ENCODE measurements at places on chromosomes 16 and 17. TPM values are rescaled to one million over a fixed set of nuclear protein-coding genes. Genes with fewer than 3 reads are reported as not detected.

DNA sequence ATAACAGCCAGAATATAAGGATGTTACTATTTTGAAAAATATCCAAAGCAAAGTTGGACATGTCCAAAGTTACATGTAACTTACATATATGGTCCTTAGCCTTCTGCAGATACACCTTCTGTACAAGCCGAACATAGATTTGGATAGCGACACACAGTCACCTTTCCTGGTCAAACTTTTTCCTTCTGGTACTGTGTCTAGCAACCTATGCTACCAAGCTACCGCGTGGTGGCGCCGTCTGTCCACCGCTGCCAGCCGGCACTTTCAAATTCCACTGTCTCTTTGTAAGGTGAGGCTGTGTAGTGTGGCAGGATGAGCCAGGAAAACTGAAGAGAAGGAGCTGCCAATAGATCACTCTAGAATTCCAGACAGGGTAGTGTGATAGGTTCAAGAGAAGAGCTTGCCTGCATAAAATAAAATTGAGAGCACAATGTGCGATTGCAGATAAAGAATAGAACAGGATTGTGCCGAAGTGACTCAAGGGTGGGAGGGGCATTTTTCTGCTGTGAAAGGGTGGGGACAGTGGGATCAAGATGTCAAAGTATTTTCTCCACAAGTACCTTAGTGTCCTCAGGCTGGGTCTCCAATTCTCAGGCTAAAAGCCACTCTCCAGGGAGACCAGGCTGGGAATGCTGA, 366.9 kb downstream of the SLC39A11 start:
- DNase-seq, result peak; percentile 76
- H3K27me3 ChIP-seq, result no peaks in the 10 kb centered on the region
- no peak overlapping the region for H3K27ac ChIP-seq
- no peak overlapping the region for H3K4me3 ChIP-seq

DNA sequence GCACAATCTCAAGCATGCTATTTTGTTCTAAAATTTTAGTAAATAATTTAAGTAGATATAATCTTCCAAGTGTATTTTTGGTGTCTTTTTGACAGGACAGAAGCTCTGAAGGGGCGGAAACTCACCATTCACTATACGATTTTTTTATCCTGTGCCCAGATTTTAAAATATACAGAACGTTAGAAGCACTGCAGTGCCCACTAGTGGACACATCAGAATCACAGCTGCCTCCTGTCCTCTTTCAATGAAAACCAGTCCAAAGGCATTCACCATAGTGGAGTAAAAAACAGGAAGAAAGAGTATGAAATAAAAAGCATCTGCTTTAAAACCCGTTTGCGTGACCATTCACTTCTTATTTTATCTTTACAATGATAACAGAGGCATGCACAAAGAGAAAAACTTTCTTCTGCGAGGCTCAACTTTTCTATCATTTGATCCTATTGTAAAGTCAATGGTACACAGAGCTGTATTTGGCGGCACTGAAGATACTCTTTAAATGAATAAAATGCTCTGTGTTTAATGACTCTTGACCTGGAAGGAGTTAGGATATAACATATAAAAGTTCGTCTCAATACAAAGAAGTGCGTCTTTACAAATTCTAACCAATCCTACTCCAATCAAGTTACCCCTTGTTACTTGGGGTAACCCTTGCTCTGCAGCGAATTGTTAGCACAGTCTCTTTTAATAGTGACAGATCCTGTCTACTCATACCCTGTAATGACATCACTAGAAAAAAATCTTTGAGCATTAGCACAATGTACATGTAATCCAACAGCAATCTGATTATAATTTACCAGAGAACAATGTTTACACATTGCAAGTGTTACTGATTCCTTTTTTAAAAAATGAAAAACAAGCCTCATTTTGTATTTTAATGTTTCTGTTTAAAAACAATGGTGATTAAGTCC, 339.8 kb upstream of the PSMD7 start:
- H3K4me3 ChIP-seq, result no peak overlapping the region
- no peaks in the 10 kb centered on the region for H3K4me1 ChIP-seq
- no peak overlapping the region for H3K27ac ChIP-seq
- DNase-seq, result peak; percentile 52
- no peaks in the 10 kb centered on the region for H3K36me3 ChIP-seq
- H3K27me3 ChIP-seq, result no peaks in the 10 kb centered on the region

DNA sequence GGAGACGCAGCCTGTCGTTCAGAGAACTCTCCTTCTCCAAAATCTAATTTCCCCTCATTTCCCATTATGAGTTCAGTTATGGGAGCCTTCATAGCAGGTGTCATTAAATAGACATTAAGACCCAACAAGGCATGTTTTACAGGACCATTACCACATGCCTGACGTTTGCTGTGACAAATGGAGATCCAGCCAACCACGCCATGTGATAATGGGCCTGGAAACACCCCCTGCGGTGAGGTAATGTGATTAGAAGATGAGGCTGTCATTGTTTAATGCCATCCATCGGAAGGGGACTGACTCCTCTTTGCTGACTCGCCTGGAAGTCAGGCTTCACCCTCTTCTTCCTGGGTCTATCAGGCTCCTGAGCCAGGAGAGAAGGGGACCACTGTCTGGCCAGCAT, 76.9 kb downstream of the WSCD1 start:
- H3K36me3 ChIP-seq, result peaks cover 3% of the 10 kb centered on the region
- no peak overlapping the region for H3K4me3 ChIP-seq
- H3K27ac ChIP-seq, result no peak overlapping the region
- H3K27me3 ChIP-seq, result no peaks in the 10 kb centered on the region
- no peaks in the 10 kb centered on the region for H3K4me1 ChIP-seq
- no peak for DNase-seq

GRCh38 chr17:58351182-58351581, 819 bp downstream of the SUPT4H1 start:
- no peak overlapping the region for H3K27ac ChIP-seq
- peaks cover 46% of the 10 kb centered on the region for H3K36me3 ChIP-seq
- peak overlapping the region; percentile 100 for H3K4me3 ChIP-seq
- no peaks in the 10 kb centered on the region for H3K4me1 ChIP-seq
- no peaks in the 10 kb centered on the region for H3K27me3 ChIP-seq
- no peak for DNase-seq

DNA sequence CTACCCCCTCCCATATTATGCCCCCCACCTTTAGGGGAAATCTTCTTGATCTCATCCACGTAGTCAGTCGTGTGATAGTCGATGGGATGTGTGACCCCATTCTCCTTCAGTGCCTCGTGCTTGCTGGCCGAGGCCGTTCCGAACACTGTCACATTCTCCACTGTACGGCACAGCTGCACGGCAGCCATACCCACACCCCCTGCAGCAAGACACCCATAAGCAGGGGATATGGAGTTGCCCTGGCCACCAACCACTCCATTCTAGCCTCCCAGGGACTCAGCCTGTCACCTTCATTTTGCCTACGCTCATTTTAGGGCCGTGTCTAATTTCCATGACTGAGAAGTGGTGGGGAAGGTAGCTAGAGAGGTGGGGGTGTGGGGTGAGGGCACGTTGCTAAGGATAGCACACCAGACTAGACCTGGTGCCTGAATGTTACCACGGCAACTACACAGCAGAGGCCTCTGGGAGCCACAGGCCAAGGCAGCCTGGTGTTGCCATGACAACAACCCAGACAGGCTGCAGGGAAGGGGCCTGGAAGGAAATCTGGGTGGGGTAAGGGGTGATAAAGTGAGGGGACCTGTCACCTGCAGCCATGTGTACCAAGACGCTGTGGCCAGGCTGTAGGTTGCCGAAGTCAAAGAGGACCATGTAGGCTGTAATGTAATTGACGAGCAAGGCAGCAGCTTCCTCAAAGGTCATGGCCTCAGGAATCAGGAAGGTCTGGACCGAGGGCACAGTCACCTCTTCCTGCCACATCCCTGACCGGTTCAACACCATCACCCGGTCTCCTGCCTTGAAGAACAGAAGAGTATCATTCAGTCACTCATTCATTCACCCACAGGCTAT, 4.0 kb downstream of the VAT1 start:
- H3K27me3 ChIP-seq, result no peaks in the 10 kb centered on the region
- H3K27ac ChIP-seq, result no peak overlapping the region
- H3K4me1 ChIP-seq, result peaks cover 3% of the 10 kb centered on the region

DNA sequence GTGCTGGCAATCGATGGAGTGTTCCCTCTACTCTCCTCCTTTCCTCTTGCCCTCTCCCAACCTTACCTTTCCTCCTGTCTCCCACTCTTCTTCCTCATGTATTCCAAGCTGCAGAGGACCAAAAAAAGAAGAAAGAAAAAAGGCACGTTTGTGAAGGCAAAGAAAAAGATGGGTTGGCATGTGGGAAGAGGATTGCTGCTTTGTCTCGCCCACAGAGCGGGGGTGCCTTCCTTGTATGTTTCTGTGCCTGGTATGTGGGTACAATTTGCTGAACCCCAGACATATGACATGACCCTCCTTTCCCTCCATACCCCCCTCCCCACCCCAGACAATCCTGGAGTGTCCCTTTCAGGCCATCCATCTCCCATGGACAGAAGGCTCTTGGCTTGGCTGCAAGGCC, 13.1 kb upstream of the CTCF start:
- H3K27ac ChIP-seq, result no peak overlapping the region
- no peak for DNase-seq

DNA sequence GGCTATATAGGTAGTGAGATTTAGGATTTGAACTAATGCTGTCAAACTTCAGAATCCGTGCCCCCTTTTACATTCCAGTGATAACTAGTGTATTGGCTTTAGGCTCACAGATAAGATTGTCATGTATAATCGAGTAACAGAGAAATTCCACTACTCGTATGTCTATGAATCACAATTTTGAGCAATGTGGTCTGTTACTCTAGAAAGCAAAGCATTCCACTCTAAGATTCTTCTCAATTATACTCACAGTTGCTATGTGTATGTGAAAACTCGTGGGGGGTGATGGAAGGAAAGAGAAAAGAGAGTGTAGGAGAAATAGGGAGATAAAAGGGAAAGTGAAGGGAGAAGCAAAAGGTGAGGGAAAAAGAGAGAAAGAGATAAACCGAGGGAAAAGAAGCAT, 1175.1 kb upstream of the GOT2 start:
- no peaks in the 10 kb centered on the region for H3K4me1 ChIP-seq
- H3K4me3 ChIP-seq, result no peak overlapping the region
- no peaks in the 10 kb centered on the region for H3K36me3 ChIP-seq
- no peak overlapping the region for H3K27ac ChIP-seq

- H3K27ac ChIP-seq, result no peak overlapping the region
- no peak for DNase-seq
- peaks cover 6% of the 10 kb centered on the region for H3K36me3 ChIP-seq
- 0 out of 2 replicates have a peak, but pooled peaks cover 2% of the 10 kb centered on the region for H3K4me1 ChIP-seq
- H3K27me3 ChIP-seq, result no peaks in the 10 kb centered on the region
- H3K4me3 ChIP-seq, result no peak overlapping the region
Measured at GRCh38 chr17:67696347-67696746, 21.4 kb upstream of the NOL11 start.

DNA sequence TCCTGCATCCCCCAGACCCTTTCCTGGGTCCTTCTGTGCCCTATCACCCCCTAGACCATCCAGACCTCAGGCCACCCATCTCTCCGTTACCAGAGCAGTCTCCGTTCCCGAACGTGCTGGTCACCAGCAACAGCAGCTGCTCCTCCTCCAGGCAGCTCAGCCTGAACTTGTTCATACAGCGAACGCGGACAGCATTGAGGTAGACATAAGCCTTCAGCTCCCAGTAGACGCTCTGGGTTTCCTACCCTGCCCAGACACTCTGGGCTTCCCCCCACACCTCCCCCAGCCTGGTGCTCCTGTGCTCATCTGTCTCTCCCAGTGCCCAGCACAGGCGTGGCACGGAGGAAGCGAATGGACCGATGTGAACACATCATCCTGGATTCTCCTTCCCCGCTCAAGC, 41.6 kb upstream of the RNFT1 start:
- H3K4me3 ChIP-seq, result no peak overlapping the region
- no peaks in the 10 kb centered on the region for H3K36me3 ChIP-seq
- H3K27ac ChIP-seq, result no peak overlapping the region
- H3K4me1 ChIP-seq, result no peaks in the 10 kb centered on the region

DNA sequence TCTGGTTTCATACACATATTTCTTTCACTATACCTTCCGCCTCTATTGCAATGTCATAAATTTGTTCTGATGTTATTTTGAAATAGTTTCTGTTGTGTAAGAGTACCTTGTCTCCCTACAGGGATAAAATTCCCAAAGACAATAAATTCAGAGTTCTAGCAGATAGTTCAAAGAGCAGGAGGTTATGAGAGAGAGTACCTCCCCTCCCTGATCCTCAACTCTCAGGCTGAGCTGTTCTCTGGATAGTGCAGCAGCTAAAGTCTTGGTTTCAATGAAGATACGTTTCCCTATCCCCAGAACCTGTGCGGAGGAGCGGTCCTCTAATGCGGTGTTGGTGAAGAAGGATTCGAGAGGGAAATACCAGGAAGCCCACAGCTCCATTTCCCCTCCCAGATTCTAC, 190.2 kb upstream of the CPHXL start:
- H3K36me3 ChIP-seq, result no peaks in the 10 kb centered on the region
- H3K27ac ChIP-seq, result no peak overlapping the region
- no peak for DNase-seq
- H3K4me3 ChIP-seq, result no peak overlapping the region
- H3K4me1 ChIP-seq, result no peaks in the 10 kb centered on the region

- no peak overlapping the region for H3K4me3 ChIP-seq
- DNase-seq, result peak; percentile 75
- H3K27me3 ChIP-seq, result no peaks in the 10 kb centered on the region
- H3K27ac ChIP-seq, result no peak overlapping the region
- H3K36me3 ChIP-seq, result peaks cover 4% of the 10 kb centered on the region
- H3K4me1 ChIP-seq, result no peaks in the 10 kb centered on the region
Measured at GRCh38 chr17:42928714-42929496, 28.3 kb downstream of the G6PC1 start.

GRCh38 chr16:11401161-11402050, 56.1 kb downstream of the RMI2 start:
- no peaks in the 10 kb centered on the region for H3K36me3 ChIP-seq
- no peak overlapping the region for H3K27ac ChIP-seq
- no peak for DNase-seq
- no peak overlapping the region for H3K4me3 ChIP-seq
- H3K4me1 ChIP-seq, result no peaks in the 10 kb centered on the region

- H3K4me1 ChIP-seq, result no peaks in the 10 kb centered on the region
- no peak for DNase-seq
- no peak overlapping the region for H3K27ac ChIP-seq
Measured at GRCh38 chr17:83012200-83012785, 67.1 kb upstream of the METRNL start.

DNA sequence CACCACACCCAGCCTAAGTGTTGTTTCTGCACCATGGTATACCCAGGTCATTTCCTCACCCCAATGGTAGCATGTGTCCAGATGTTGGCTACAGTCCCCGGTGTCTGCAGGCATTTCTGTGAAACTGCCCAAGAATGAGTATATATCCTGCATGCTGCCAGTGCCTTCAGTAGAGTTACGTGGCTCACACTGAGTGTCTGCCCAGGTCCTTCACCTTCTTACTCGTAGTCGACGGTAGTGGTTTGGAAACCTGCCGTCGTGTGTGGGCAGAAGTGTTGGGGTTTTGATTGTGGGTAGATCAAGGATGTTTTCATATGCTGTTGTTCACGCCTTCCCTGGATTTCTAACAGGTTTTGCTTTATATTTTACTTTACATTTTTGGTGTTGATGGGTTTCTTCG, 16.8 kb downstream of the TCF25 start:
- H3K4me3 ChIP-seq, result no peak overlapping the region
- no peak for DNase-seq
- peaks cover 18% of the 10 kb centered on the region for H3K36me3 ChIP-seq
- no peak overlapping the region for H3K27ac ChIP-seq

GRCh38 chr16:84467256-84467655, 37.2 kb downstream of the MEAK7 start:
- H3K4me1 ChIP-seq, result no peaks in the 10 kb centered on the region
- no peak overlapping the region for H3K27ac ChIP-seq
- no peak overlapping the region for H3K4me3 ChIP-seq
- H3K27me3 ChIP-seq, result no peaks in the 10 kb centered on the region

FBXW10 gene
- total RNA-seq, result not detected

PCYT2 gene
- total RNA-seq, result 24.5 TPM

SEZ6L2 gene
- 50.8 TPM for total RNA-seq

TMEM235 gene
- total RNA-seq, result 0.28 TPM
